ENCODE measurements at places on chromosomes 2 and 18.
A peak's percentile ranks its signal among the peaks of the same experiment; 100 is the strongest.

- DNase-seq, result no peak
These were observed 1116.2 kb downstream of the SUCLG1 start for GRCh38 chr2:83342860-83343329.

DNA sequence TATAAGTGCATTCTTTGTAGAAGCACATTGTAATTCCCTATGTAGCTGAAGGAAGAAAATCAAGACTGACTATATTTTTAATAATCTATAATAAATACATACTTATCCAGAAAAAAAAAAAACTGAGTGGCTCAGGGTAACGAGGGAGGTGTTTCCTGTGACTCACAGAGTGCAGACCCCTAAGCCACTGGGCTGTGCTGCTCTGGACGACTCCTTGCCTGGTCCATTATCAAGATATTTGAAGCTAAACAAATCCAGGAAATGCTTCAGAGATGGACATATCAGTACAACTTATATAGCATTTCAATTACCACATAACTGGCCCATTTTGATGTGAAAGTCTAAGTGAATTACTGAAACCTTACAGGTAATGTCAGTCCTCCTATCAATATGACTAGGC lies 80.6 kb downstream of the PIGN start:
- no peak for DNase-seq

GRCh38 chr2:162333968-162334367 lies 10.0 kb upstream of the GCA start:
- no peak for DNase-seq

DNA sequence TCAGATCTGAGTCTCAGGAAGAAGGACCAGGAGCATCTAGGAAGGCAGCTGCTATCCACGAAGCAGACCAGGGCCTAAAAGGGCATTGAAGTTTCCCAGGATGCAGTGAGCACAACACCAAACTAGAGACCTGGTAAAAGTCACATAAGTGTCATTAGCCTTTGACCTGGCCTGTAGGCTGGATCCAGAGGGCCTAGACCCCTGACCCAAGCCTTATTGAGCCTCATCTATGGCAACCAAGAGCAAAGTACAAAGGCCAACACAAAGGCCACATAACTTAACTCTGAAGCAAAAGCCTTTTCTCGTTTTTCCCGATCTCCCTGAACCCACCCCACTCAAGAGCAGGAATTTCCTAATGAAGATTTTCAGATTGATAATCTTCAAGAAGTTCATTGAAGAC lies 127.3 kb upstream of the SRD5A2 start:
- no peak for DNase-seq

- no peak for DNase-seq
These were observed 593.6 kb downstream of the TMX3 start for GRCh38 chr18:68121308-68121707.

- DNase-seq, result no peak
These were observed 20.2 kb downstream of the TNP1 start for GRCh38 chr2:216839688-216840087.

DNA sequence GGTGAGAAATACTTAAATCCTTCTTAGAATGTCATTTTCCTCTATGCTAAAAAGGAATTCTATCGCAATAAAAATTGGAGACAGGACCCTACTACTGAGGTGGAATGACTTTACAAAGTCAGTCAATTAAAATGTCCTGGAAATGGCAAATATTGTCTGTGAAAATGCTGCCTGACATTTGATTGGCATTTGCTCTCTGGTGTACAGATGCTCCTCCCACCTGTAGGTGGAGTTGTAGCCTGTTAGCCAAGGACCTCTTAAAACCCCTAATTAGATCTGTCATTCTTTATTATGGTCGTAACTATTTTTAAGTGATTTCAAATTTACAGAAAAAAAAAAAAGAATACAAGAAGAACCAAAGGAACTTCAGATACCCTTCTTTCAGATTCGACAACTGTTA lies 393.1 kb upstream of the KLHL29 start:
- no peak for DNase-seq

DNA sequence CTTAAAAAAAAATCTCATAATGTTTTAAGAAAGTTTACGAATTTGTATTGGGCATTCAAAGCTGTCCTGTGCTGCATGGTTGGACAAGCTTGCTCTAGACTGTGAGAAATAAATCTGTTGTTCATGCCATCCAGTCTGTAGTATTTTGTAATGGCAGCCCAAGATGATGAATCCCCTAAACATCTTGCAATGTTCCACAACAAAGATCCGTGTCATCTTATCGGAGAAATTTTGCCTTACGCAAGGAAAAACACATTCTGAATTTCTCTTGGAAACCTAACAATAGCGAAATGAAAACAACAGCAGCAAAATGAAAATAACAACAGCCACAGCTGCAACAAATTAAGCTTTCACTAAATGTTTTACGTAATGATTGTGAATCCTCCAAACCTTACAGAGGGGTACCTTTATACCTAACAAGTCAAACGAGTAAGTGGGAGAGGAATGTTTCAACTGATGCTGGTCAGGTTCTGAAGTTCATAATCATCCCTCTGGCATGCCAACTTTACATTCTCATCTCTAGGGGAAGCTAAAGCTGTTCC lies 76.1 kb upstream of the RNU4ATAC start:
- peak; percentile 89 for DNase-seq

DNA sequence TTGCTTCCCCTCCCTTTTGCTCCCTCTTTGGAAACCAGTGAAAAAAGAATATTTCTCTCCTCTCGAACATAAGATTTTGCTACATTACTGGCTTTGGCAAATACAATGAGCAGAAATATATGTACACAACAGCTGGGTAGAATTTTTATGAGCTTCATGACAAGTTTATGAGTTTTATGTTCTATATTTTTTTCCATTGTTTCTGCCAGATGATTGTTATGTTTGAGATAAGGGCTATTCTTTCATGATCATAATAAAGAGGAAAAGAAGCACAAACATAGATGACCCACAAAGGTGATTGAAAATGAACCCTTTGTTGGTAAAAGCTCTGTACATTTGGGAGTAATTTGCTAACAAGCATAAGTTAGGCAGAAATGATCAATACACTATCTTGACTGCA lies 14.8 kb upstream of the TFPI start:
- DNase-seq, result no peak

DNA sequence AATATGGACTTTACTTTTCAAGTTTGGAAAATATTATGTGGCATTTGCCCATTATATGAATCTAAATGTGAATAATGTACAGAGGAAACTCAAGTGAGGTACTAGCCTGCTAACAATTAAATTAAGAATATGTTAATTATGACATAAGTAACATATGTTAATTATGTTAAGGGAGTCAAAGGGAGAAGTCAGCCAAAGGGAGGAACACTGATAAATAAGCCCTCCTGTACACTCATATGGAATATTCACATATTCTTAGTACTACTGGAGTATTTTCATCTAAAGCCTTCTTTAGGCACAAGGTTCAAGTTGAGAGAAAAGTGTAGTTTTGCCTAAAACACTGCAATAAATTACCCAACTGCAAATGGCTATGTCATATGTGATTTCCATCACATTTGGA lies 30.1 kb downstream of the ITGB6 start:
- DNase-seq, result no peak

DNA sequence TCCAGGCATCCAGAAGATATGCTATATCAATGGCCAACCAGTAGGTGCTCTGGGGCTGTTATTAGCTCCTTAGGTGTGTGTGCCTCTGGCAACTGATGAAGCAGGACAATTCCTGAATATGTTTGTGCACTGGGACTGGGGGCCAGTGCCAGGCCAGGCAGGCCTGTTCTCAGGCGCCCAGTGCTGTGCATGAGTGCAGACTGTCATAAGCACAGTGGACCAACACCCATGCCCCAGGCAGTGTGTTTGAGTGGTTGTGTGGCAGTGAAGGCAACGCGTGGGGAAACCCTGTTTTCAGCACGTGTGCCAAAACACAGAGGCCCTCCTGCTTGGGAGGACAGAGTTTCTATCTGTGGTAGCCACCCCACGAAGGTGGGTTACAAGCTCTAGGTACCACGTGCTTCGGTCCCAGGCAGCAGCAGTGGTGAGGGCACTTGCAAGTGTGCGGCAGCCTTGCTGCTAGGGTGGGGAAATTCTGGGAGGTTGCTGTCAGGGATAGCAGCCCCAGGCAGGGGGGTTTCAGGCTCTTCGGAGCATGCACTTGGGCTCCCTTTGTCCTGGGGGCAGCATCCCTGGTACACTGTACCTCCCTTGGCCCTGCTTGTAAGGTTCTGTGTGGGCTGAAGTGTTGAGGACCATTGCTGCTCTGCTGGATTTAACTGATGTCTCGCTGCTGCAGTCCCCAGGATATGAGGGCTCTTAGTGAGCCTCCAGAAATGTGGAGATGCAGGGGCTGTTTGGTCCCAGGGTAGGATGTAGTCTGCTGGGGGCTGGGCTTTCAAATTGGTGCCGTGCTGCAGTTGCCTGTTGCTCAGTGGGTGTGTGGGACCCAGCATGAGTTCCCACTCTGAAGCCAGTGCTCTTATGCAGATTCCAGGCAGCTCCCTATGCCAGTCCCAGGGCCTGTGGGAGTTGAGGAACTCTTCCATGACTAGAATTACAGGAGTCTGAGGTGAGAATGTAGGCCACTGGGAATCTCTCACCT lies 280.9 kb downstream of the RPRM start:
- DNase-seq, result no peak

DNA sequence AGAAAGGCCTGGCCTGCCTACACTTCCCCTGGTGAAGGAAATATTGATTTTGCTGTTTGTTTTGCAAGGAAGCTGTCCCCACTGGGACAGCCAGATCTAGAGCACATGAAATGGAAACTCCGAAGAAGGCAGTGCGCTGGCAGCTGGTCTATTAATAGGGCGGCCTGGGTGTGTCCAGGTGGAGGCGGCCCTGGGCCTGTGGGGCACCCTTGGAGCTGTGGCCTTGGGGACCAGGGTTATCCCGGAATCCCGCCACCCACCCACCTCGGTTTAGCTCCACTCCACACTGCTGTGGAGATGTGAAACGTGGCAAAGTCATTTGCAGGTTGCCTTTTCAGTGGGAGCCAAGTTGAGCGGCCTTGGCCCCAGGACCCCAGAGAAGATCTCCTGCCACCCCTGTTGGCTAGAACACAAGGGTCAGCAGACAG lies 204.3 kb downstream of the KLHL29 start:
- no peak for DNase-seq

GRCh38 chr2:28621172-28622100 lies 125.6 kb downstream of the PLB1 start:
- DNase-seq, result peak; percentile 90

DNA sequence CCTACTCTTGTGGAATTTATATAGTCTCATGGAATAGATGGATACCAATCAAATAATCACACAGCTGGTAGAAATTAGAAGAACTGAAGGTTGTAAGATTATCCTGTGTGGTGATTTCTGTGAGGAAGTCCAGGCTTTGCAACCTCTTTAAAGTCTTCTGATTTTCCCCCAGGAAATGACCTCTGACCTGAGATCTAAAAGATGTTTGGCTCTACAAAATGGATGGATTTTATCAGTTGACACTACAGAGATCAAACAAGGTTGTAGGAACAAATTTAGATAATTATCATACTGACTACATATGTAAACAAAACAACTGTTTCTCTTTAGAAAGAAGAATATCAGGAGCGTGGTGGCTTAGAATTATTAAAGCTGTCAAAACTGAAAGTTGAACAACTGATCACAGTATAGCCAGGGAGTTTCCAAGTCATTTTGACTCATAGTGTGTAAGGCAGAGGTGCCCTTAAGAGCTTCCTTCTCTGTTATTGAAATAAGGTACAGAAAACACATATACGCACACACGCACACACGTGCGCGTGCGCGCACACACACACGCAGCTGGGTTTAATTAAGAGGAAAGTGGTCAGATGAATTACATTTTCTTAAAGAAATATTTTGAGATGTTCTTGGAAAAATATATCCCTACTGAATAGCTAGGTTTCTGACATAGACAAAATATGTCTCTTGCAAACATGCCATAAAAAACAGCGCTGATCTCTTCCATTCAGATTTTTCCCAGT lies 35.5 kb upstream of the PELI1 start:
- DNase-seq, result peak; percentile 49

GRCh38 chr2:150759531-150759930 lies 272.1 kb upstream of the RND3 start:
- no peak for DNase-seq

DNA sequence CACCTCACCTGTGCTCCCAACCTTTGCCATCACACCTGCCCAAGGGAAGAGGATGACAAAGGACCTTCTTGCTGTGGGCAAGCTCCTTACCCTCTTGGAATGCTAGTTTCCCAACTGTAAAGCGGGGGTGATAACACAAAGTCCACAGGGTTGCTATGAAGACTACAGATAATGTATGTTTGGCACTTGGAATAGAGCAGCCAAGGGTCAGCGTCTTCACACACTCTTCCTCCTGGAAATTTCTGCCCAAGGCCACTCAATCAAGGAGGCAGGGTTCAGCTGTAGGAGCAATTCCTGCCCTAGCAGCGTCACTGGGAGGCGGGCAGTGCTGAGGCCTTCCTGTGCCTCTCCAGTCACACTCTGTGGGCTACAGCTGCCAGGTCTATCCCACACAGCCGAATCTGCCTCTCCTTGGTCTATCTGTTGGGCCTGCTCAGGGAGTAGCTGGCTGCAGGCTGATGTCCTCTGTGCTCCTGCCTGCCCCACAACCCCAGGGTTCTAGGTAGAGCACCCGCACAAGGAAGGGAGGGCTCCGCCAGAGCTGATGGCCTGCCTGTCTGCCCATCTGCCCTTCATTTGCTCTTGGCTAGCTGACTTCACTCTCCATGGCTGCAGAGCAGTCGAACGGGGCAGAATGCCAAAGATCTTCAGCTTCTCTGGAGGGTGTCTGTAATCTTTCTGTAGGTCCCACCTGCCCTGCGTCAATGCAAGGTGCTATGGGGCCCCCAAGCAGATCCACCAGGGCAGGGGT lies 91.9 kb downstream of the MRO start:
- no peak for DNase-seq

- peak; percentile 83 for DNase-seq
These were observed 954 bp upstream of the CTDSP1 start for GRCh38 chr2:218398437-218399390.

DNA sequence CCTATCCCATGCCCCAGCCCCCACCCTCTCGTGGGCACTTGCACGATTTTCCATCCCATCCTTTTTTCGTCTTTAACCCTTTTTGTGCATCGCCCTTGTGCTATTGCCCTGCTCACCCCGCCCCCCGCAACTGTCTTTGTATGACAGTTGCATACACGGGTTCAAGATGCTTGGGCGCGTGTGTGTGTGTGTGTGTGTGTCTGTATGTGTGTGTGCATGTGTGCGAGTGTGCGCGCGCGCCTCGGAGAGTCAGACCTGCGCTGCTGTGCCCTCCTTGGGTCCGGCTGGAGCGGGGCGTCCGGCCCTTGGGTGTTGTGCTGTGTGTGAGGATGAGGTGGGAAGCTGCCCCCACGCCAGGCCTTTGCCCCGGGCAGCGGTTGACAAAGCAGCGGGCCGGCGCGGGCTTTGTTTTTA lies 230.7 kb downstream of the HAUS1 start:
- no peak for DNase-seq

GRCh38 chr2:65501836-65502235 lies 69.4 kb upstream of the SPRED2 start:
- DNase-seq, result no peak

GRCh38 chr2:41965909-41966295 lies 81.9 kb upstream of the PKDCC start:
- peak; percentile 84 for DNase-seq

- no peak for DNase-seq
These were observed 8.2 kb downstream of the CDH2 start for GRCh38 chr18:28168725-28169124.

- no peak for DNase-seq
These were observed 18.9 kb downstream of the TTR start for GRCh38 chr18:31610286-31611205.

- DNase-seq, result no peak
These were observed 30.1 kb upstream of the EML4 start for GRCh38 chr2:42139101-42139500.

GRCh38 chr18:9466846-9467245 lies 8.5 kb upstream of the RALBP1 start:
- peak; percentile 40 for DNase-seq

- DNase-seq, result peak; percentile 53
These were observed 360.3 kb downstream of the IRS1 start for GRCh38 chr2:226439337-226439736.
